ENCODE measurements at places on chromosomes 5 and 9.

DNA sequence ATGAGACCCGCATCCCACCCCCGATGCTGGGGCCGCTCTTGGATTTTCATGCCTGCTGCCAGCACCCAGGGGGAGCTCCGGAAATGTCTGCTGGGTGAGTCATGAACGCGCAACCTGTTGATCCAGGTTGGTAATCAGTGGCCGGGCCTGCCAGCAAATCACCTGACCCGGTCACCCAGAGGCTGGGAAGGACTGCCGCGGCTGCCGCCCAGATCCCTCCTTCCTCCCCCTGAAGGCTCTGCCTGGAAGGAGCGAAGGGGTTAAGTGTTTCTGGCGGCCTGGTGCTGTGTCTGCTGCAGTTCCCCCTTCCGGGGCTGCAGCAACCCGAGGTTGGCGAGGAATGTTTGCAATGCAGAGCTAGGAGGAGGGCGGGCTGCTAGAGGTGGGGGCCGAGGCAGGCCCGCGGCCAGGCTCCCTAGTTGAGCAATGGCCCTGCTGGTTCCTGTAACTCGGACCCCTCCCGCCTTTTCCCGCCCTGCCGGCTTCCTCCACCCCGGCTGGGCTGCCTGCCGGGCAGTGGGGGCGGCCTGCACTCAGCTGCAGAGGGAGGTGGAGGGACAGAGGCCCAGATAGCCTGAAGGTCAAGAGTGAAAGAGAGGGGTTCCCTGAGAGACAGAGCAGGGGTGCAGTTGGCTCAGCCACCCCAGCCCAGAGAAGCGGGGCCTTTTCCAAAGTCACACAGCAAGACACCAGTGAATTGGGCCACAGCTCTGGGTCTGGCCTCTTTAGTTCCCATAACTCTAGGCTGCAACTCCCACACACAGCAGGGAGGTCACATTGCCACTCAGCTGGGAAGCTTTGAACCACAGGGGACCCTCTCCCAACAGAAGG is 156.3 kb upstream of the IER5L start:
- peak; percentile 45 for DNase-seq

DNA sequence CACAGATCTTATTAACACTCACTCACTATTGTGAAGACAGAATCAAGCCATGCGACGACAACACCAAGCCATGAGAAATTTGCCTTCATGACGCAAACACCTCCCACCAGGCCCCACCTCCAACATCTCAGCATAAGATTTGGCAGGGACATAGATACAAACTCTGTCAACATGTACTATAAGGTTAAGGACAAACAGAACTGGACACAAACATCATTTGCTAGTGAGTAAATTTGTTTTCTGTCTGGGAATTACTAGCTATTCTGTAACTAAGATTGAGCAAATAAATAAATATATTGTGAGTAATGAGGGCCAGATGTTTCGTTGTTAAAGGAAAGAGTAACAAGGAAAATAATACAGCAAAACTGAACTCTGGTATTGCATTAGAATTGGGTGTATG is 15.7 kb upstream of the KCNN2 start:
- DNase-seq = no peak

- no peak for DNase-seq
These were observed 184.3 kb downstream of the MTRR start for GRCh38 chr5:8053270-8053669.

DNA sequence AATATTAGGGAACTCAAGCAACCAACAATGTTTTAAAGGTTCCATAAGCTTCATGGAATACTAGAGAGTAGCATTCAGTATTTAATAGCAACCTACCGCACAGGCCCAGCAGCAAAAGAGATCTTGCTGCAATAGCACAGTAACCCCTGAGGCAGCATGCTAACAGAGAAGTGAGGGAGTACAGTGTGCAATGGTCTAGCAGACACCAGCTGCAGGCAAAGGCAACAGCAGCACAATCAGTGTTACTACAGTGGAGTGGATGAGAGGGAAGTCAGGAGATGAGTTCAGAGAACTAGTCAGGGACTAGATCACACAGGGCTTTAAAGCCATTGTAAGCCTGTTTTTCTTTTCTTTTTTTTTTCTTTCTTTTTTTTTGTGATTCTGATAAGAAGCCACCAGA is 2.8 kb downstream of the TICAM2 start:
- DNase-seq = no peak

- no peak for DNase-seq
These were observed 505 bp upstream of the ACER2 start for GRCh38 chr9:19408316-19408692.

- no peak for DNase-seq
These were observed 4.5 kb upstream of the MSMP start for GRCh38 chr9:35758475-35759050.

DNA sequence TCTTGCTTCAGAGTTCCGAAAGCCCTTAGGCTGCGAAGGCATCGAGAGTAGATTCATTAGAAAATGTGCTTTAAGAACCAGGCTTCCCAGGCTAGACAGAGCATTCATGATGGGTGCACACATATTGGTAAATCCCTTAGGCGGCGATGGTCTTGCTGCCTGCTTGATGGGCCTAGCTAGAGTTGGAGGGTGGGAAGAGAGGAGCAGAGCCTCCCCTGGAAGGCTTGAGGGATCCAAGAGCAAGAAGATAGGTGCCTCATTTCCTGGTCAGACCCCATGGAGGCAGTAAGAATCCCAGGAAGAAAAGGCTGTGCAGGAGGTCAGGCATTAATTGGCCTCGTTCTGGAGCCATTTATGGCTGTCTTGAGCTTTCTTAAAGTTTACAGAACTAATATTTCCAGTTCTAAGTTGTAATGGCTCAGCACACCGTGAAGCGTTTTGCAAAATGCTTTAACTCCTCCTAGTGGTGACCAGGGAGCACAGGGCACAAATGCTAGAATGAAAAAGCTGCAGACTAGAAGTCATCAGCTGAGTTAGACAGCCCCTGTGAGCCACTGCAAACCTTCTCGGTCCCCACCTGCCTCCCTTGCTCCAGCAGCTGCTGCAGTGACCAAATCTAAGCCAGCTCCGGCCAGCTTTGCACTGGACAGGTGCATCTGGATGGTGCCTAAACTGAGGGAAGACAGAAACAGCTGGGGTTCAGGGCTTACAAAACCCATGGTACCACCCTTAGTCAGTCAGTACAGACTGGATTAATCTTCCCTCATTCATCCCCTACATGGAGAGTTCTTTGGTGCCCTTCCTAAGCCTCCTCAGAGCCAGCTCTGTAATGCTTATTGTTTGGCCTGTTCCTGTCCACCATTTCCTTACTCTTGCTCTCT is 14.7 kb downstream of the SLC45A2 start:
- DNase-seq = no peak

DNA sequence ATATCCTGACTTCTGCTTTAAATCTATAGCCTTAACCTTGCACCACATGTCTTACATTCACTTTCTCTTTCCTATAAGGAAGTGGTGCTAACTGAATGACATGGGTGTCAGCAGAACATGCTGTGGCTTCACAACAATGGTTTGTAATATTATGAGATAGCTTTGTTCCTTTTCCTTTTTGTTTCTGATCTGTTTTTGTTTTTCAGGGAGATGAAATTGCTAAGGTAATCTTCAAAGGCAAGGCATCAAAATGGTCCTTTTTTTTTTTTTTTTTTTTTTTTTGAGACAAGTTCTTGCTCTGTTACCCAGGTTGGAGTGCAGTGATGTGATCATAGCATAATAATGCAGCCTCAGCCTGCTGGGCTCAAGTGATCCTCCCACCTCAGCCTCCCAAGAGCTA is 53.6 kb upstream of the RANBP6 start:
- DNase-seq = no peak

GRCh38 chr9:104417296-104417695 is 86.8 kb upstream of the OR13F1 start:
- no peak for DNase-seq

DNA sequence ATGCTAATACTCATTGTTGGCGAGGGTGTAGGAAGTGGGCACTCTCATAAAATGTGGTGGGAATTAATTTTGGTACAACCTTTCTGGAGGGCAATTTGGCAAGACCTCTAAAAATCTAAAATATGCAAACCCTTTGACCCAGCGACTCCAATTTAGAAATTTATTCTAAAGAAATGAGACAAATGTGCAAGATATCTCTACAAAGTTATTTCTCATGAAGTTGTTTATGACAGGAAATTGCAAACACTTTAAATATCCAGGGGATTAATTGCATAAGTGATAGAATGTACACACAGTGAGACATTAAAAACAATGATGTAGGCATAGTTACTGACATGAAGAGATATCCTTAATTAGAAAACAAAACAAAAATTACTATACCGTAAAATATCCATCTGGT is 246.3 kb upstream of the MAP3K1 start:
- DNase-seq = no peak

- DNase-seq = no peak
These were observed 3.9 kb downstream of the CFAP77 start for GRCh38 chr9:132413926-132414325.

- no peak for DNase-seq
These were observed 30.4 kb upstream of the UBTD2 start for GRCh38 chr5:172313915-172314314.

DNA sequence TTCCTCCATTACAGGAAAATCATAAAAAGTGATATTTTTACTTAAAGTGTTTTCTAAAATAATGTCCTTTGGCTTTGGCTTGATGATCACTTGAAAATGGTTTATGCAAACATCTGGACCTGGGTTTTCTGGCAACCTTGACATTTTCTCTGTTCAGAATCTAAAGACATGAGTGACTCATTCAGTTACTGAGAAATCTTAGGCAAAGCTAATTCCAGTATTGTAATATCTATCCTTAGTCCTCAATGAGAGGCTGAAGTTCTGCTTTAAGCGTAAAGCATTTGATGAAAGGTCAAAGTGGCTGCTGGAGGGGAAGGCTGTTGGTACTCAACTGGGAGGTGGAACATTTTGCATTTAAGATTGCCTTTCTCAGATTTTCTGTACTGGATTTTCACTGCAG is 2.3 kb downstream of the MAN2A1 start:
- DNase-seq = no peak

GRCh38 chr5:1886846-1887587 is 4.3 kb upstream of the IRX4 start:
- DNase-seq = no peak

DNA sequence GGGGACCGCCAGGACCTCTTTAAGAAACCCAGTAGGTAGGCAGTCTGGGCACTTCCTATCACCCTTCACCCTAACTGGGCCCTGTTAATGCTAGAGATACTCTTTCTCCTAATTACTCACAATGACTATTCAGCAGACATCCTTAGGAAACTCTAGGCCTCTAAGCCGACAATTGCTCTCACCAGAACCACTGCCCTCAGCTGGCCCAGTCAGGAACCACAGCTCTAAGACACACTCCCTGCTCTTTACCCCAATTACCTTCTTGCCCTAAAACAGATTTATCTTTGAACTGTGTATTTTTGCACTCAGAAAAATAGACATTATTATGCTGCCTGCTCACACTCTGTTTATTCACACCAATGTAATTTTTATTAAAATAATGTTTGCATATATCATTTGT is 432.6 kb upstream of the SLC30A5 start:
- DNase-seq = no peak

GRCh38 chr9:108033976-108034964 is 544.7 kb upstream of the KLF4 start:
- no peak for DNase-seq

GRCh38 chr5:173486355-173487225 is 129.9 kb downstream of the BOD1 start:
- no peak for DNase-seq

DNA sequence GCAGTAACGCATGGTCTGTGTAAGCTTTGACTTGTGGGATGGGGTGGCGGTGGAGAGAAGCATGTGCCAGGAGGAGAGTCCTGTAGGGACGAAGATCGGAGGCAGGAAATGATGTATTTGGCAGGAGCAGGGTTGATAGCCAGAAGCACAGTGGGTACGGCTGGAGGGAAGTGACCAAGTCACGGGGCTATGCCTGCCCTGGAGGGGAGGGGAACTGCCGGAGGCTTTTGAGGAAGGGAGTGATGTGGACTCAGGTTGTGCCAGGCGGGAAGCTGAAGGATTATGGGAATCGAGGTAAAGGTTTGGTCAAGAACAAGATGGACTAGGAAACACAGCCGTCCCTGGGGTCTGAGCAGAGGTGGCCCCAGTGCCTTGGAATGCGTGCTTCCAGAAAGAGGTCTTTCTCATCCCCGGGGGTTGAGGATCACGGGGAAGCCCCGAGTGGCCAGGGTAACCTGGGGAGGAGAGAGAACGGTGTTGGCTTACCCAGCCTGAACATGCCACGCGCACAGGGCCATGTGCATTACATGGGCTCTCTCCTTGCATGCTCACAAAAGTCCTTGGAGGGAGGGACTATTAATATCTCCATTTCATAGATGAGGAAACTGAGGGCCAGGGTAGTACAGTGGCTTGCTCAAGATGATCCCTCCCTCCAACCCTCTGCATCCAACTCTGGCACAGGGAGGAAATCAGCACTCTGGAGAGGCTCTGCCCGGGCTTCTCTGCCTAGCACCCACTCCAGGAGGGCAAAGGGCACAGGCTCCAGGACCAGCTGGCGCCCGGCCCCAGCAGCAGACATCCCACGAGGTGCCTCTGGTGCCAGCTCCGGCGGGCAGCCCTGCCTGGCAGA is 253.8 kb downstream of the PBX3 start:
- DNase-seq = no peak

GRCh38 chr5:516338-516925 is 7.8 kb downstream of the SLC9A3 start:
- no peak for DNase-seq

- DNase-seq = no peak
These were observed 135.8 kb downstream of the KDM4C start for GRCh38 chr9:6893350-6894131.

DNA sequence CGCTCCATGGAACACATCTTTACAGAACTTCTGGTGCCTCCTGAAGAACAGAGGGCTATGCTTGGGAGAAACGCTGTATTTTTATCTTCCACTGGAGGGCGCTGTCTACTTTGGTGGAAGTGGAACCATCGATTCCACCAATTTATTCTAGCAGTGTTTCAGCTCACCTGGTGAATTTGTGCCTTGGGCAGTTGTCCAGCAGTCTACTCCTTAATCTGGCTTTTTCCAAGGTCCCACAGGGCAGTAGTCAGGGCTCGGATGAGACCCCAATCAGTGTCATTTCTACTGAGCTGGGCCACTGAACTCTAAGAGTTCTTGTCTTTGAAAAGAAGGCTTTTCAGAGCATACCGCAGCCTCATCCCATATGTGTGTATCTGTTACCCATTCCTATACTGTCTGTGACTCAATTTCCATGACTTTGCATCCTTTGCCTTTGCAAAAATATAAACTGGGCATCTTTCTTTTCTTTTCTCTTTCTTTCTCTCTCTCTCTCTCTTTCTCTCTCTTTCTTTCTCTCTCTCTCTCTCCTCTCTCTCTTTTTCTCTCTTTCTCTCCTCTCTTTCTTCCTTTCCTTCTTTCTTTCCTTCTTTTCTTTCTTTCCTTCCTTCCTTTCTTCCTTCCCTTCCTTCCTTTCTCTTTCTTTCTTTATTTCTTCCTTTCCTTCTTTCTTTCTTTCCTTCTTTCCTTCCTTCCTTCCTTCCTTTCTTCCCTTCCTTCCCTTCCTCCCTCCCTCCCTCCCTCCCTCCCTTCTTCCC is 138.4 kb upstream of the ZNF618 start:
- DNase-seq = no peak

Measured in activated CD4-positive, CD25-positive, alpha-beta regulatory T cell treated with anti-CD3 and anti-CD28 coated beads, Interleukin-2, amount 50 U/mL, for 72 hours (primary cell).